ENCODE measurements at places on chromosomes 6 and 20. TPM values are rescaled to one million over a fixed set of nuclear protein-coding genes. Genes with fewer than 3 reads are reported as not detected.

Gene HFE
- total RNA-seq, result 1.9 TPM

Gene TGM3
- total RNA-seq, result not detected

Gene SAMD3
- not detected for total RNA-seq

Gene GPR6
- not detected for total RNA-seq

Gene SYS1
- 22.0 TPM for total RNA-seq

Gene POU5F1
- total RNA-seq, result 1.2 TPM

Gene SIRPD
- total RNA-seq, result not detected

Gene RWDD2A
- total RNA-seq, result 6.9 TPM

Gene GHRH
- not detected for total RNA-seq
